RPMI7951 (cell line): ENCODE measurements at places on chromosomes 3 and 15. TPM values are rescaled to one million over a fixed set of nuclear protein-coding genes. Genes with fewer than 3 reads are reported as not detected.
A peak's percentile ranks its signal among the peaks of the same experiment; 100 is the strongest.

GRCh38 chr15:27165590-27165989, 194.6 kb downstream of the GABRG3 start:
- DNase-seq, result no peak

DNA sequence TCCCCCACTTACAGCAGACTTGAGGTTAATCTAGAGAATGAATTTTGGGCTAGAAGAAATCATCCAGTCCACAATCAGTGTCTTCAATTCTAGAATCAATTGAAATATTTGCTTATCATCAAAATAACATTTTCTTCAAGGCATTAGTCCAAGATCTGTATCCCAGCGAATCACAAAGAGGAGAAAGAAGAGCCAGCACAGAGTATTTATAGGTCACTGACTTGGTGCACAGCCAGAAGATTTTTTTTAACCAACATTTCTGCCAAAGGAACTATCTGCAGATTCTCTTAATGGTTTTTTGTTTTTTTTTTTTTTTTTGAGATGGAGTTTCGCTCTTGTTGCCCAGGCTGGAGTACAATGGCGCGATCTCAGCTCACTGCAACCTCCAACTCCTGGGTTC, 178.2 kb downstream of the TNIK start:
- DNase-seq, result peak; percentile 61

- DNase-seq, result no peak
Observed at GRCh38 chr3:167662919-167663400, 9.2 kb upstream of the WDR49 start.

DNA sequence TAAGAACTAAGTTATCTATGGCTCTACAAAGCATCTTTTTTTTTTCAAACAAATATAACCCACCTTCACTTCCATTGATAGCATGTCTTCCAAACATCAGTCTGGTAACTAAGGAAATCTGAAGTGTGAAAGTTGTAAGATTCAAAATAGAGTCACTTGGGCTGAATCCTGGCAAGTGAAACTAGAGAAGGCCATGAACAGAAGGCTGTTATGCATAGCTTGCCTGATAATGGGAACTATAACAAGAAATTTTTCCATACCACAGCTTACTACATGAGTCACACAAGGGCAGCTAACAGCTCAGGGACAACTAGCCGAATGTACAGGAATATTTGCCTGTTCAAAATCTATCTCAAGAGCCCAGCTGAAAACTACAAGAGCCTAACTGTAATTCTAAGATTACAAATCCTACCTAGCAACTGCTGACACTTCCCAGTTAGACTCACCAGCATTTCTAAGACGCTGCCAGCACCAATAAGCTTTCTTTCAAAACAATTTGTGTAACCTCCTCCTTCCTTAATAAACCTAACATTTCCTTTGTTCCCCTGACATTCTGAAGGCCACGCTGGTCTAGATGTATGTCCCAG, 1066.5 kb downstream of the PLOD2 start:
- DNase-seq, result peak; percentile 20

GRCh38 chr15:99508852-99509251, 56.9 kb upstream of the MEF2A start:
- no peak for DNase-seq

GRCh38 chr15:77772641-77773402, 140.1 kb upstream of the LINGO1 start:
- DNase-seq, result no peak

DNA sequence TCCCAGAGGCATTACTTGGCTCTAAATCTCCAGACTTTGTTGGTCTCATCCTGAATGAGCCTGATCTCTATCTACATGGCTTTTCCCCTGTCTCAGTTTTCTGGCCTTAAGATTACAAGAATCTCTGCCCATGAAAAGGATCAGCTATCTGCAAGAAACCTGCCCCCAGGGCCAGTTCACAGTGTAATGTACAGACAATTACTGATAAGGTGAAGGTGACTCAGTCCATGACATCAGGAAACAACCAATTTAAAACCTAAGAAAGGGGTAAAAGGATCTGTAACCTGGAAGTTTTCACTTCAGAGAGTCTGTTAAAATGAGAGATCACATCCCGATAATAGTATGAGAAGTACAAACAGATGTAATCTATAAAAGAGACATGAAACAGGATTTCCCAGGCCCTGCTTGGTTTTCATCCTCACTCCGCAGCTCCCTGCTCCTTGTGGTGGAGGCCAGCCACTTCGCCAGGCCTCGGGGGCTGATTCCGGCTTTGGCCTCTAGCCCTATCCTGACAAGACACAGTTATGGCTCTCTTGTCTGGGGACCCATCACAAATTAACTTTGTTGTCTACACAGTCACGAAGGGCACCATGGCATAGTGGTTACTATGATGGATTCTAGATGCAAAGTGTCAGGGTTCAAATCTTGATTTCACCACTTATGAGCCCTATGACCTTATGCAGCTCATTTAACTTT, 136.9 kb downstream of the THSD4 start:
- DNase-seq, result peak; percentile 100

DNA sequence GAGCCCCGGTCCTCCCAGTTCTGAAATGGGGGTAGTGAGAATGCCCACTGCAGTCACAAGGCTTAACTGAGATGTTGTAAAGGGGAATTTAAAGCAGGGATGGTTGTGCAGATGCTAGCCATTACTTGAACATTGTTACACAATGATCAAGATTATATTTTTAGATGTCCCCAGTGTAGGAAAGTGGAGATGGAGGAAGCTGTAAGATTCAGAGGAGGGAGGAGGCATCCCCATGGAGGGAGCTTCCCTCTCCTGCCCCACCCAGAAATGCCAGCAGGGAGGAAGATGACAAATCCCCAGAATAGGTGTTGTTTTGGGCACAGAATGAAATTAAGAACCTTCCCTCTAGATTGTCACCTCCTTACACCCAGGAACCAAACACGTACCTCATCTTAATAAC, 46.1 kb downstream of the EFCAB12 start:
- no peak for DNase-seq

GRCh38 chr3:50390508-50391224, 31.3 kb upstream of the TMEM115 start:
- DNase-seq, result peak; percentile 16

DNA sequence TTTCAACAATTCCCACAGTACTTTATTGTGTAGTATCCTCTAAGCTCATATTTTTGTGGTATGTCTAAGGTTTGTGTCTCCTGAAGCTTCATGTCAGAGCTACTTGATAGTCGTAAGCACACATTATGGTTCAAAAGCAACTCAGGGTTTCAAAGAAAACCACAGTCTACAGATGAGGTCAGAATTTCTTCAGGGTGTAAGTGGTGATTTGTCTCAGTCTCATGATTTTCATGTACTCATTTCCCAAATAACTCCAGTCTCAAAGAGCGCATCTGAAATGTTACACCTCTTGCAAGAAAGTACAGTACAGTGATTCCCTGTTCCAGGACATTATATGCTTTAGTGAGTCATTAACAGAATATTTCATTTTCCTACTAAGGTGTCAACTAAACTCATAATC, 47.5 kb upstream of the SSR3 start:
- no peak for DNase-seq

- peak; percentile 18 for DNase-seq
Observed at GRCh38 chr3:64878362-64878761, 190.6 kb upstream of the ADAMTS9 start.

DNA sequence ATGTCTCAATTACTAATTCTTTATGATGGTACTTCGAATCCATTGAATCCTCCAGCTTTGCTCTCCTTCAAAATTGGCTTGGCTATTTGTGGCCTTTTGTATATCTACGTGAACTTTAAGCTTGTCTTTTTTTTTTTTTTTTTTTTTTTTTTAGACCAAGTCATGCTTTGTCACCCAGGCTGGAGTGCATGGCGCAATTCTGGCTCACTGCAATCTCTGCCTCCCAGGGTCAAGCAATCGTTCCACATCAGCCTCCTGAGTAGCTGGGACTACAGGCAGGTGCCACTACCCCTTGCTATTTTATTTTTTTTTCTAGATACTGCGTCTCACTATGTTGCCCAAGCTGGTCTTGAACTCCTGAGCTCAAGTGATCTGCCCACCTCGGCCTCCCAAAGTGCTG, 7.7 kb upstream of the DIPK2A start:
- DNase-seq, result no peak

- no peak for DNase-seq
Observed at GRCh38 chr3:54134713-54135112, 12.4 kb downstream of the CACNA2D3 start.

DNA sequence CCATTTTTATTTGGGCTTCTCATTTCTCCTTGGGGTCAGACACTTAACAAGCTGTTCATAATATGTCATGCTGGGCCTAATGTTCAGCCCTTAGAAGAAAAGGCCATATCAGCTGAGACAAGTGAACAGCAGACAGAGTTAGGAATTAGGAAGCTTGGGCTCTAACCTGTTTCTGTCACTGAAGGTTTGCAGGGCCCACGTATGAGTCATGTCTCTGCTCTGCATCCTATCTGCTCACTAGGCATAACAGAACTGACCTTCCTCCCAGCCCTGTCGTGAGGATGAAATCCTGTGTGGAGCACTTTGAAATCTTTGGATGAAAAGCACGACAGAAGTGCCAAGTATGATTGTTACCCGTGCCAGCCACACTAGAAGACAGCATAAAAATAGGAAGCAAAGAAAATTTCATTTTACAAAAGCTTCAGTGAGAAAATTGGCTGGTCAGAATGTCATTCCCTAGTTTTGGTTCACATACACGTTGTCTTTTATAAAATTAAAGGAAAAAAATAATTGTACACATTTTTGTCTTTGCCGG, 26.5 kb upstream of the CD47 start:
- DNase-seq, result no peak

DNA sequence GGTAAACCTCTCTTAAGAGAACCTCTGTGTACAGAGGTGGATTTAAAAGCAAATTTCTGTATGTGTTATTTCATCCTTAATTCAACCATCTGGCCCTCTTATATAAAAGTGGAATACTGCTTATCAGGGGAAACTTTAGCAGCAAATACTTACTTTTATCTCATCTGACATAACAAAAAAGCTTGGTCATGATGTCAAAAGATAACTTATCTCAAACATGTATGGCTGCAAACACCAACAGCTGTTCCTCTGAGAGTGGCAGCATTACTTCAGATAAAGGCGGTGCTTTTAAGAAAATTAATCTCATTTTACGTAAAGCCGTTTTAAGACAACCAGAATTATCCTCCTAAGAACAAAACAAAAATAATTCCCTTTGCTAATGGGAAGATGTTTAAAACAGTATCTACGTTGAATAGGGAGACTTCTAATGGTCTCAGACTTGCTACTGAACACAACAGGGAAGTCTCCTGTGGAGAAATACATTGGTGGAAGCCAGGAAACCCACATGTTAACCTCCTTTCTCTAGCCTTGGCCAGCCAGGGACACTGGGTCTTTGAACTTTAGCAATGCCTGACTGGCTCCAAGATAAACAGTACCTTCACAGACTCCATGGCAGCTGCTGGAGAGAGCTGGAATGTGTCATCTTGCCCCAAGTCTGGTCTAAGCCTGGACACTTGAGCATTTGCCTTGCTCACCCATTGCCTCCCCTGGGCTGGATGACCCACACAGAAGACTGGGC, 18.1 kb downstream of the ARRDC4 start:
- peak; percentile 61 for DNase-seq

DNA sequence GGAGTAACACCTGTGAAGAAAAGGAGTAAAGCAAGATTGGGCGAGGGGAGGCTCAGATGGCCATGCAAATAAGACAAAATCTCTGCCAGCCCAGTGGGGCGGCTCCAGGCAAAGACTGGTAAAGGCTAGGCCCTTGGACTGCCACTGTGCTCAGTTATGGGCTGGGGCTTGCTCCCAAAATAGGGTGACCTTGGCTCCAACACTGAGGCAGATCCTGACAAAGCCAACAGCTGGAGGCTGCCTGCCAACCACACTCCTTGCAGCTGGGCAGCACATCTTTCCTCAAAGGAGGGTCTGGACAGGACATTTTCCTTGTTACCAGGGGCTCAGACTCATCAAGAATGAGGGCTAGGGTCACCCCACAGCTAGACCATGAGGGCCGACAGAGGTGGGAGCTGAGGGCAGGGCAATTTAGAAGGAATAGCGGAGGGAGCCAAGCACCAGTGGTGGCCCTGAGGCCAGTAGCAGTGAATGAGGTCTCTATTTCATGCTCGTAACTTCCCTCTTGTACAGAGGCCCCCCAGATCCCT, 86.1 kb downstream of the CHRD start:
- DNase-seq, result no peak

GRCh38 chr15:38164507-38164906, 88.1 kb upstream of the SPRED1 start:
- no peak for DNase-seq

DNA sequence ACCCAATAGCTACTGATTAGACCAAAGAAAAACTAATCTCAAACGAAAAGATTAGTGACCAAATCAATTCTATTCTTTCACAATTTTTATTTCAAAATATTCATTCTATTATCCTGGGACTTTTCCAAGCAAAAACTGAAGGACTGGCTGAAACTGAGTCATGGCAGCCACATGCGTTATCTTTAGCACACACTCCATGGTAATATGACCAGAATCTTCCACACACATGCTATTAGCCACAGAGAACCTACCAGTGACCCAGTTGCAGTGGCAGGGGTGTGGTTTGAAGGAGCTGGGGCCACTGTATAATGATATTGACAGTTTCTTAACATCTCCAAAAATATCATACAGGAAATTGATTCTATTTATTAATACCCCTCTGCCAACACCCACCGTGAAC, 154.8 kb upstream of the ABI3BP start:
- no peak for DNase-seq

- DNase-seq, result no peak
Observed at GRCh38 chr15:41950489-41950888, 21.9 kb downstream of the EHD4 start.

- no peak for DNase-seq
Observed at GRCh38 chr15:78129751-78130287, 1.4 kb downstream of the CIB2 start.

- DNase-seq, result no peak
Observed at GRCh38 chr15:38186507-38186906, 66.1 kb upstream of the SPRED1 start.

DNA sequence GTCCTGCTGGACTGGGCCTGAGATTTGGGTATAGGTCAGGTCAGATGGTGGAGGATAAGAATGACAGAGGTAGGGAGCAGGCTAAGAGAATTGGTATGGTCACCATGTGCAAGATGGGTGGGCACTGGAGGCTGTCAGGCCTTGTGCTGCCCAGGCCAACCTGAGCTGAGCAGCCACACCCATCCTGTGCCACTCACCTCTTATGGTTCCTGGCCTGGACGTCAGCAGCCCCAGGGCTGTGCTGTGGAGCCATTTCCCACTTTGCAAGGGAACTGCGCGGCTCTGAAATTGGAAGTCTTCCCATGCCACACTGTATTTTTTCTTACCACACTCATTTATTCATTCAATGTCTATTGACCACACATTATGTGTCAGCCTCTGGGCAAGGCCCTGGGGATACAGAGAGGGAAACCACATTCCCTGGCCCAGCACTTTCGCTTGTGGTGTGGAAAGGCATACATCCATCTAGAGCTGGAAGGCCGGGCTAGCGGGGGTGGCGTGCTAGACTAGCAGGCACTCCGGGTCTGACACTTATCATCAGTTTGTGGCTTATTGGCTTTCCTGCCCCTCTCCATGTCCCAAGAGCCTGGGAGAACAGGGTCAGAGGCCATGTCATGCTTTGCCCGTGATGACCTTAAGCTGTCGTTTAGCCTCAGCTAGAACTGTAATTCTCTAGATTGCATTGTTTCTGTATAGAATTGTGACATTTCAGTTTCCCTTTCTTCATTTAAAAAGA, 51.1 kb upstream of the POLG start:
- peak; percentile 89 for DNase-seq

The GOLGA8M gene
- total RNA-seq, result not detected in 2 replicates

The RAP2B gene
- 10.0 and 10.3 TPM in 2 replicates for total RNA-seq

The MEX3B gene
- total RNA-seq, result 7.1 and 8.1 TPM in 2 replicates

The FBLN2 gene
- 52.7 and 55.9 TPM in 2 replicates for total RNA-seq

The OIP5 gene
- total RNA-seq, result 64.2 and 92.3 TPM in 2 replicates

The ZNF654 gene
- 17.3 and 18.1 TPM in 2 replicates for total RNA-seq

The NMB gene
- 29.2 and 36.2 TPM in 2 replicates for total RNA-seq

The KNG1 gene
- not detected in 2 replicates for total RNA-seq

The SCN11A gene
- not detected in 2 replicates for total RNA-seq
